Thoracic aorta (tissue), 2 donors: ENCODE measurements at places on chromosomes 3 and 15. TPM values are rescaled to one million over a fixed set of nuclear protein-coding genes. Genes with fewer than 3 reads are reported as not detected.

- DNase-seq: no peak
- H3K4me3 ChIP-seq: no peak overlapping the region
- H3K27me3 ChIP-seq: no peaks in the 10 kb centered on the region
- H3K36me3 ChIP-seq: no peaks in the 10 kb centered on the region
- H3K27ac ChIP-seq: no peak overlapping the region
- H3K4me1 ChIP-seq: peaks cover 8% of the 10 kb centered on the region
Observed at GRCh38 chr15:70869346-70869745, 15.4 kb upstream of the LARP6 start.

The CNTN3 gene
- 6.5 TPM for total RNA-seq

- no peak overlapping the region for H3K4me3 ChIP-seq
- DNase-seq: no peak
- H3K27ac ChIP-seq: no peak overlapping the region
- no peaks in the 10 kb centered on the region for H3K27me3 ChIP-seq
- H3K36me3 ChIP-seq: no peaks in the 10 kb centered on the region
Observed at GRCh38 chr3:8584661-8585060, 59.9 kb downstream of the SSUH2 start.

The PLCH1 gene
- total RNA-seq: 0.28 TPM

GRCh38 chr15:100710744-100711515 lies 108.5 kb downstream of the ASB7 start:
- no peak overlapping the region for H3K27ac ChIP-seq
- no peak for DNase-seq
- H3K4me1 ChIP-seq: peaks cover 15% of the 10 kb centered on the region
- no peaks in the 10 kb centered on the region for H3K36me3 ChIP-seq
- H3K27me3 ChIP-seq: no peaks in the 10 kb centered on the region
